ENCODE measurements at places on chromosomes 11 and 22.

GRCh38 chr11:118673361-118674081 is 5.9 kb downstream of the TREH start:
- no peak for DNase-seq

DNA sequence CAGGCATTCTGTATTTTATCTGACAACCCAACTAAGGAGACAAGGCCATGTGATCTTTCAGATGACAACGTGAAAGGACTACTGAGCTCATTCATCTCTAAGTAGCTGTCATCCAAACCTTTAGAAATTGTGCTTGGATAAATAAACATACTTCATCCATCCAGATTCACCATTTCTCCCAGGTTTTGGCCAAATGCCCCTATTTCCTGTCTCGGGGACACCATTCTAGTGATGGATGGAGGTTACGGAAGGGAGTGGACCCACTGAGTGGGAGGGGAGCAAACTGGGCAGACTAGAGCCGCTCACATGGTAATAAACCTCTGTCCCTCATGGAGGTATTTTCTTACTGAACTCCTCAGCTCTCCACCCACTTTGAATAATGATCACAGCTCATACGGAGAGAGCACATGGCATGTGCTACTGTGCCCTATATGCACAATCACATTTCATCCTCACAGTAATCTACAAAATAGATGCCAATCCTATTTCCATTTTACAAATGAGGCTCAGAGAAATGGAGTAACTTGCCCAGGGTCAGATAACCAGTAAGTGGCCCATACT is 114.4 kb downstream of the SLC1A2 start:
- no peak for DNase-seq

- DNase-seq, result no peak
Observed at GRCh38 chr11:35812828-35813227, 131.0 kb upstream of the LDLRAD3 start.

GRCh38 chr11:132424433-132424832 is 1054.0 kb downstream of the NTM start:
- no peak for DNase-seq

DNA sequence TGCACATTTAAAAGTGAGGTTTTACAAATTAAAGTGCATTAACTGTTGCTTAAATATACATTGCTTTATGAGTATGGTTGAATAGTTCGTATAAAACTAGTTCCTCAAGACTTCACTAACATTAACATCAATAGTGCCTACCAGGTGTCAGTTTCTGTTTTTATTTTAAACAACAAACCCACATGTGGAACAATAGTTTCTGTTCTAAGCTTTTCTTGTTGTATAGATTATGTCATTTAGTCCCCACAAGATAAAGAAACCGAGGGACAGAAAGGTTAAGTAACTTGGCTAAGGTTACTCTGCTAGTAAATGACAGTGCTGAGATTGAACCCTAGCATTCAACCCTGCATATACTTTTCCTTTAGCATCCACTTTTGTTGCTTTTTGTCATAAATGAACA is 41.4 kb upstream of the ST14 start:
- DNase-seq, result peak; percentile 35

DNA sequence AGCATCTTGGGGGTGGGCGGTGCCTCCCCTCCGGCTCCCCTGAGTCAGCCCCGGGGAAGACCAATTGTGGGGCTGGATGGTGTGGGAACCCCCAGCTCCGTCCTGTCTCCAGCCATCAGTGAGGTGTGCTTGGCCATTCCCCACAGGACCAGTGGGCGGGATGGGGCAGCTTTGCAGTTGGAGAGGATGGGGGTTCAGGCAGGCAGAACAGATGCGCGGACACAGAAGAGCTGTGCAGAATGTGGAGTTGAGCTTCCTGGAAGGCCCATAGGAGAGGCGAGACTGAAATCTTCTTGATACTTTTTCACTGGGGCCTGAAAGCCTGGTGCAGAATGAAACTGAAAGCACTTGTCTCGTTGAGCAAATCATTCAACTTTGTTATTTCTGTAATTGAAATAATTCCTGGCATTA is 23.8 kb downstream of the PARVB start:
- no peak for DNase-seq

DNA sequence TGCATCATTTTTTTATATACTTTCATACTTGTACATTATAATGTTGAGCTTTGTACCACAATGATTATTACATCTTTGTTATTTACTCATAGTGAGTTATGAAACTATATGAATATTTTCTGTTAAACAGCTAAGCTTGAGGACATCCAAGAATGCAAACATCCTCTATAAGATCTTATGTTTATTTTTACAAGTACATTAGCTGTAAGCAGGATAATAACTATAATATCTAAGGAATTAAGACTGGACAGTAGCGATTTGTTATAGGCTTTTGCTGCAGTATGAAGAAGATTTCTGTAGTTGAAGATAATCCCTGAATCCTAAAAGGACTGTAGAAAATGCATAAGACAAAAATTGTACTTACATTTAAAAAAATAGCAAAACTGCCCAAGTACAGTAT is 176.0 kb downstream of the METTL15 start:
- no peak for DNase-seq

DNA sequence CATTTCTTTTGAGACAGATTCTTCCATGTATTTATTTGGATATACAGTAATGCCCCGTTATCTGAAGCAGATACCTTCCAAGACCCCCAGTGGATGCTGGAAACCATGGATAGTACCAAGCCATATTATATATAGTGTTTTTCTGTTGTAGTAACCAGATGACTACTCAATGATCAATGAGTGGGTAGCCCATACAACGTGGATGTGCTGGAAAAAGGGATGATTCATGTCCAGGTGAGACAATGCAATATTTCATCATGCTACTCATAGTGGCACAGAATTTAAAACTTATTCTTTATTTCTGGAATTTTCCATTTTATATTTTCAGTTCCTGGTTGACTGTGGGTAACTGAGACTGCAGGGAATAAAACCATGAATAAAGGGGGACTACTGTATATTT is 427.5 kb downstream of the METTL15 start:
- DNase-seq, result no peak

DNA sequence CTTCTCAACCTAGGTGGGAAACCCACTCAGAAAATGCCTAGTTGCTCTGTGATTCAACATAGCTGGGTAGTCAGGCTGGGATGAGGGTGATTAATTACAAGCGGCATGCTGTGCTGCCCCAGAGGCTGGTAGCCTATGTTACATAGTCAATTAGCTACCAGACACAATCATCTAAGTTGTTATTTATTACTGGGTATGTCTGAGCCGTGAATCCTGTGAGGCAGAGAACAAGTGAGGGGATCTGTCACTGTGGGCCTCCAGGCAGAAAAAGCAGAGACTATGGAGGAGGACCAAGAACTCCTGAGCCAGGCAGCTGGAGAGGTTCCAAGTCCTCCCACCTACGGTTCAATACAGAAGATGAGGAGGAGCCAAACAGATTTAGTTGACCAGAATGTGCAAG is 186.6 kb upstream of the BDNF start:
- no peak for DNase-seq

- no peak for DNase-seq
Observed at GRCh38 chr22:46740910-46741780, 3.1 kb upstream of the CERK start.

GRCh38 chr11:118353084-118353710 is 6.2 kb upstream of the UBE4A start:
- DNase-seq, result no peak

DNA sequence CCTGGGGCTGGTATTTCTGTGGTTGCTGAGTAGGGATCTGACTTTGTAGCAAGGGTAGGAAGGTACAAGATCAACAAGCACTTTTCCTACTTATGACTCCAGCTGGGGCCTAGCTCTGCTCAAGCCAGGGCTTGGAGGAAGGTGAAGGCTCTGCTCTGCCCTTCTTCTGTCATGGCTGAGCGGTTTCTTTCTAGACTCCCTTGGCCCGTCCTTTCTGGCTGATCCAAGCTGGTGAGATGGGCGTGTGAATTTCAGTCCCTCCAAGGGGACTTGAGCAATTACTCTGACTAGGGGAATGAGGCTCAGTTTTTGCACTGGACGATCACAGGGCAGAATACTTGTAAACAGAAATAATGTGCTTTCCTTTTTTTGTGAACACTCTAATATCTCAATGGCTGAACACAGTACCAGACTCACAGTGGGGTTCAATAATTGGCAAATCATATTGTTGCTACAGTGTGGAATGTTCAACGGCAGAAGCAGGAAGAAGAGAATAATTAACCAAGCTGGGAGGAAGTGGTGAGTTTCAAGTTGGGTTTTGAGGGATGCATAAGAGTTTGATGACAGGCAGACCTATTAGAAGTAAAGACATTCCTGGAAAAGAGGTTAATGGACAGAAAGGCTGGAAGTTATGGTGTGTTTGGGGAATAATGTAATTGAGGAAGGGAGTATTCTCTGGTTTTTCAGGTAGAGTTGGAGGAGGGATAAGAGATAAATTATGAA is 507.6 kb downstream of the MIAT start:
- DNase-seq, result no peak

- DNase-seq, result no peak
Observed at GRCh38 chr11:108912581-108912980, 247.7 kb downstream of the DDX10 start.

DNA sequence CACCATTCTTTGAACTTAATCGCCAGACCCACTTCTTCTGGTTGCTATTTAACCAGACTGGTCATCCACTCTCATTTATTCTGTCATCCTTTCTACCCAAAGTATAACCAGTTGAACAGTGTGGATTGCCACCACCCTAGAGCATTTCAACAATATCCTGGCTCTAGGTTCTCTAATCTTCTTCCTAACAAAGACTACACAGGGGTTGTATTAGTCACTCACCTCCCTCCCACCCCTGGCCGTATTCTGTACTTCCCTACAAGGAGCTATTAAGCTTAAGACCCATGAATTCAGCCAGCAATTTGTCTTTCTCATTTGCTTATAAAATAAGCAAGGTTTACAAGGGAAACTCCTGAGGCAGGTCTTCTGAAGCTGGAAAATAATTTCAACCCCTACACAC is 46.9 kb upstream of the CEP126 start:
- DNase-seq, result no peak

DNA sequence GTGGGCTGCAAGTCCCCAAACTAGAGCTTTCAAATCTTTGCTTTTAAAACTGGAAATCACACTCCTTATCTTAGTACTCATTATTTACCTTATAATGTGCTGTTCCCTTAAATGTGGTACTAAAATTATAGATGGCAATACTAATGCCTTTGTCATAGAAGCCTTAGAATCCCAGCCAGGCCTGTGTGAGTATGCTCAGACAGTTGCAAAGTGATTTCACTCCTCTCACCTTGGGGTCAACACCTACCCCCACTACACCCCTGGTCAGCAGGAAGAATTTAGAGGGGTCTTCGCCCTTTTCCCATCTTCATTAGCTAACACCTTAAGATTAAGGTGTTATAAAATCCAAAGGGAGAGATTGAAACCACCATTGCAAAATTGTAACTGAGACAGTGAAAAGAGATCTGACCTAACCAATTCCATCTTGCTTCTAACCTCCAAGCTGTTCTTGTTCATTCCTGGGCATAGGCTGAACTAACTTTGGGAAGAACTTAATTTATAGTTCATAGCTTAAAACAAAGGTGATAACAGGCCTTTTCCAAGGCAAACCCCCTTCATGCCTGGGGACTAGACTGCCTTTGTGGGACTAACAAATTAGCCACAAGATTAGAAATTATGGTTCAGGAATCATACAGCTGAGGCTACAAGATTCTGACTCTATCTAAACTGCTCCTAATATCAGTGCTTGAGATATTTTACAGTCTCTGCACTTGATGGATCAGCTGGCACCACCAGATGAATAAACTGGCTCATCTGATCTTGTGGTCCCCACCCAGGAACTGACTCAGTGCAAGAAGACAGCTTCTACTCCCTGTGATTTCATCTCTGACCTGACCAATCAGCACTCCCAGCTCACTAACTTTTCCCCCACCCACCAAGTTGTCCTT is 10.4 kb upstream of the MRPL17 start:
- no peak for DNase-seq

DNA sequence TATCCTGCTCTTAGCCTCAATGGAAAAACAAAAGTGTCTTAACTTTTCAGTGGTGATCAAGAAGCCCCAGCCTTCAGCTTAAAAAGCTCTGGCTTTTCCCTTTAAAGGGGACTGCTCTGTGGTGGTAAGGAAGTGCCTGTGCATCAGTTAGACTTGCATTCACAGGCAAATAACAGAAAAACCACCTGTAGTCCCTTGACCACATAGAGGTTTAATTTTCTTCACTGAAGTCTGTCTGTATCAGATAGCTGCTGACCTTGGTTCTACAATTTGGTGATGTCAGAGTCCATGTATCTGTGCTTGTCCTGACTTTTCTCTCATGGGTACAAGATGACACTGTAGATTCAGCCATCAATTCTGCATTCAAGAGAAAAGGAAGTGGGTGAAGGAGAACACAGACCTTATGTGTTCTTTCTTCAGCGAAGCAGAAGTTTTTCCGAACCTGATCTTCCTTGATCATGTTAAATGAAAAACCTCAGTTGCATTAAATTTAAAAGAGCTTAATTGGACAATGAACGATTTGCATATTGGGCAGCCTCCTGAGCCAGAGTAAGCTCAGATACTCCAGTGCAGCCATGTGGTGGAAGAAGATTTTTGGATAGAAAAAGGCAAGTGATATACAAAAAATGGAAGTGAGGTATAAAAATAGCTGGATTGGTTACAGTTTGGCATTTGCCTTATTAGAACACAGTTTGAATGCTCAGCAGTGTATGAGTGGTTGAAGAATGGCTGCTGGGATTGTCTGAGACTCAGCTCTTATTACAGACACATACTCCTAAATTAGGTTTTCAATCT is 43.2 kb upstream of the RDX start:
- DNase-seq, result no peak

- peak; percentile 75 for DNase-seq
Observed at GRCh38 chr11:46845740-46846509, at the start of gene CKAP5. TSS of gene CKAP5 (minus strand) at chr11:46846280. CDS start at chr11:46821231, 25,049 bp downstream.

GRCh38 chr22:24751518-24751917 is 23.0 kb downstream of the PIWIL3 start:
- DNase-seq, result no peak
